Liver (tissue), 10 donors: ENCODE measurements at places on chromosomes 5 and 9.

GRCh38 chr5:145587710-145588109 is 247.4 kb downstream of the PRELID2 start:
- DNase-seq = no peak

DNA sequence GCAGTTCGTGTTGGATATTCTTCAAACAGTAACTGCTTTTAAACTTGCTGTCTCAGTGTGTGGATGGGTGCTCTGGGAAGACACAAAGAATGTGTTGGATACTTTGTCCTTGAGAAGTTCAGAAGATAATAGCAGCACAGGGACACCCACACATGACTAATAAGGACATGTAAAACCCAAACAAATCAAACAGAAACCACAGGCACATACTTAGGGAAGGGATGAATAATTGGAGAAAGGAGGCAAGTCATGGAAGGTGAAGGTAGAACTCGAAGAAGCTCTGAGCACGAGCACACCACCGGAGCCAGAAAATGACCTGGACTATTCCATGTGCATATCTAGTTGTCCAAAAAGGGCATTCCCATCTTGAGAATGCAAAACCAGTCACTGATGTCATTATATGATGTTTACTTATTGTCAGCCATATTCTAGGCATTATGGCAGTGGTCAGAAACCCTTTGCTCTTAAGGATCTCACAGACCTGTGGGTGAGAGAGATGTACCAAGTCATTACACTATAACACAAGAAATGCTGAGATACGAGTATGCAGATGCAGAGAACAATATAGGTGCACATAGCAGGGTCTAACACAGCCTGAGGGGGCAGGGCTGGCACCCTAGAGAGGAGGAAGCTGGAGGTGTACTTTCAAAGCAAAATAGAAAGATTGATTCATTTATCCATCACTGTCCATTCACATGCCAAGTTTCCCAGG is 152.9 kb downstream of the PIK3R1 start:
- no peak for DNase-seq

GRCh38 chr5:73818357-73818756 is 192.4 kb downstream of the ARHGEF28 start:
- DNase-seq = no peak

GRCh38 chr9:15176836-15177235 is 130.2 kb downstream of the TTC39B start:
- no peak for DNase-seq

- no peak for DNase-seq
These were observed 37.4 kb downstream of the KIF2A start for GRCh38 chr5:62343428-62343827.

GRCh38 chr5:58965677-58966414 is 383.0 kb downstream of the RAB3C start:
- DNase-seq = no peak

GRCh38 chr5:96141749-96142148 is 180.1 kb upstream of the ELL2 start:
- DNase-seq = no peak

DNA sequence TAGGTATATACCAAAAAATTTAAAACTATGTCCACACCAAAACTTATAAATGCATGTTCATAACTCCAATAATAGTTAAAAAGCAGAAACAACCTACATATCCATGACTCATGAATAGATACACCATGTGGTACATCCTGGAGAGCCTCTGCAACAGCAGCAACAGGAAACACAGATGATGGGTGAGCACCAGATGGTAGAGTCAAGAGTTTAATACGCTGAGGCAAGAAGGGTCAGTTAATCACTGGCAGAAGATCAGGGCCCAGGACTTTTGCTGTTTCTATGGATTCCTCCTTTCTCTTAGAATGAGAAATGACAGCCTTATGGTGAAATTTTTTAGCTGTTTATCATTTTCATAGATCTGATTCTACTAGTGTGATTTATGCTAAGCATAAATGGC is 351.8 kb upstream of the ADAMTSL1 start:
- no peak for DNase-seq

DNA sequence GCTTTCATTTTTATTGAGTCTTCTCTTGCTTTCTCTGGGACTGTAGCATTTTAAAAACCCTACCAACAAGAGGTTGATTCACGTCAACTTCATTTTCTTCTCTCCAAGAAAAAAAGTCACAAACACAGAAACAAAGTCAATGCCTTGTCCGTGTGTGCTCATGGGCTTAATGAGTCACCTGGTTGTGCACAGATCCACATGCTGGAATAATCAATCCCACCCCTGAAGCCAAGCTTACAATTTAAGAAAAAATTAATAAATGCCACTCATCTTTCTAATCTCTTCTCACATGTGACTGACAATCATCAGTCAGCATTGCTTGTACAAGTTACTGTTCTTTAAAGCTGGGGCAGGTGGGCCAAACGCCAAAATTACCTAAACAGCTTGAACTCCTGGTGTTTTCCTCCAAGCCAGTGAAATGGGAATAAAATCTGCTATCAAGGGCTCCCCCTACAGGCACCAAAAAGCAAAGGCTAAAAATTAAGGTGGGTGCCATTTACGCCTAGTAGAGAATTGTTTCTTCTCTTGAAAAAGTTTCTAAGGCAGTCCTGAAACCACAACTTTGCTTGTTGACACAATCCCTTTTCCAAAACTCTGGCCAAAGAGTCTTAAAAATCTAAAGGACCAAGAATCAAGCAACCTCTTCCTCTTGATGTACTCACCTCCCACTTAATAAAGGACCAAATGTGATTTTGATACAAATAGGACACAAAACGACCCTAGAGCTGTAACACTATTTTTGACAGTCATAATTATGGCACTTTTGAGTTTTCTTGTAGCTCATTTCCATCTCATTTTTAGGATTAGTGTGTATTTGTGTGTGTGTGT is 21.3 kb downstream of the TRMO start:
- no peak for DNase-seq

DNA sequence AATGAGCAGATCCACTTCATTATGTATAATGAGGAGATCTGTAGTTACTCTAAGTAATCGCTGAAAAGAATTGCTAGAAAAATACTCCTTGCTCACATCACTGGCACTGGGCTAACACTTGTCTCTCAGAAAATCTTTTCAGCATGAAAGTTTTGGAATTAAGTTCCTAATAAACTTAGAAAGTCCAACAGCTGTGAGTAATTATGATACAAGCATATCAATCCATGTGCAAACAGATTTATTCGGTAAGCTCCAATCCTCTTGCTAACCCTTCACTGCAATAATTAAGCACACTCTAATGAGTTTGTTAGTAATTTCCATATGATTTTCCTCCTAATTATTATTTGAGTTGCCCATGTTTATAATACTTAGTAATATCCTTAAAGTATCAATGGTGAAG is 652.6 kb upstream of the WWC1 start:
- no peak for DNase-seq
